ENCODE measurements at places on chromosomes 5 and 9. TPM values are rescaled to one million over a fixed set of nuclear protein-coding genes. Genes with fewer than 3 reads are reported as not detected.

PHYHD1 gene
- 41.6 TPM for total RNA-seq

SLC1A3 gene
- 5.2 TPM for total RNA-seq

SLC4A9 gene
- 21.8 TPM for total RNA-seq

CDH9 gene
- total RNA-seq = 10.2 TPM

OR5C1 gene
- total RNA-seq = not detected

SOX30 gene
- 0.06 TPM for total RNA-seq

INSL4 gene
- total RNA-seq = not detected

CNTFR gene
- 19.5 TPM for total RNA-seq

ZBED3 gene
- total RNA-seq = 11.3 TPM

ACTBL2 gene
- not detected for total RNA-seq

PRRT1B gene
- 0.93 TPM for total RNA-seq

TERT gene
- total RNA-seq = 0.47 TPM

SLC45A2 gene
- 0.23 TPM for total RNA-seq

SPAAR gene
- 1.8 TPM for total RNA-seq

ARHGEF28 gene
- total RNA-seq = 63.9 TPM

SCGB3A2 gene
- total RNA-seq = 0.93 TPM

LCNL1 gene
- 0.41 TPM for total RNA-seq

SH3GL2 gene
- 2.9 TPM for total RNA-seq

CAMSAP1 gene
- total RNA-seq = 26.6 TPM

OTP gene
- total RNA-seq = not detected

C5 gene
- 9.8 TPM for total RNA-seq

GOLGA1 gene
- total RNA-seq = 13.8 TPM

ALDH7A1 gene
- total RNA-seq = 49.2 TPM

PKD2L2 gene
- total RNA-seq = 0.53 TPM

ADAMTS13 gene
- 6.0 TPM for total RNA-seq

PROP1 gene
- not detected for total RNA-seq

PCDHGB1 gene
- total RNA-seq = 6.0 TPM

PDCD1LG2 gene
- total RNA-seq = 0.64 TPM

PPP2R2B gene
- 10.3 TPM for total RNA-seq

NEURL1B gene
- 27.9 TPM for total RNA-seq

SLC46A2 gene
- 0.64 TPM for total RNA-seq

COL5A1 gene
- 192 TPM for total RNA-seq

TXN gene
- 87.2 TPM for total RNA-seq

LHX6 gene
- 3.0 TPM for total RNA-seq

GARIN3 gene
- total RNA-seq = not detected

ECSCR gene
- total RNA-seq = 24.9 TPM

CARTPT gene
- total RNA-seq = 0.23 TPM

TMEM167A gene
- 51.4 TPM for total RNA-seq

RGS7BP gene
- 9.8 TPM for total RNA-seq

BRINP1 gene
- 6.7 TPM for total RNA-seq

ITGA2 gene
- 25.0 TPM for total RNA-seq

SLC23A1 gene
- 6.2 TPM for total RNA-seq

CDO1 gene
- 70.7 TPM for total RNA-seq

RNF130 gene
- total RNA-seq = 59.7 TPM

IL4 gene
- not detected for total RNA-seq

CRB2 gene
- 27.5 TPM for total RNA-seq

LRRC19 gene
- total RNA-seq = 12.1 TPM

RGMB gene
- 26.4 TPM for total RNA-seq

RXRA gene
- 34.7 TPM for total RNA-seq

FOXD4L3 gene
- not detected for total RNA-seq

CCDC171 gene
- total RNA-seq = 11.3 TPM

TCF7 gene
- 4.7 TPM for total RNA-seq

TAF11L10 gene
- total RNA-seq = not detected

All from metanephros (tissue), 2 donors.